ENCODE measurements at places on chromosomes 16 and 17.

- DNase-seq = peak; percentile 58
Observed at GRCh38 chr17:18259621-18260331, 686 bp upstream of the MIEF2 start.

DNA sequence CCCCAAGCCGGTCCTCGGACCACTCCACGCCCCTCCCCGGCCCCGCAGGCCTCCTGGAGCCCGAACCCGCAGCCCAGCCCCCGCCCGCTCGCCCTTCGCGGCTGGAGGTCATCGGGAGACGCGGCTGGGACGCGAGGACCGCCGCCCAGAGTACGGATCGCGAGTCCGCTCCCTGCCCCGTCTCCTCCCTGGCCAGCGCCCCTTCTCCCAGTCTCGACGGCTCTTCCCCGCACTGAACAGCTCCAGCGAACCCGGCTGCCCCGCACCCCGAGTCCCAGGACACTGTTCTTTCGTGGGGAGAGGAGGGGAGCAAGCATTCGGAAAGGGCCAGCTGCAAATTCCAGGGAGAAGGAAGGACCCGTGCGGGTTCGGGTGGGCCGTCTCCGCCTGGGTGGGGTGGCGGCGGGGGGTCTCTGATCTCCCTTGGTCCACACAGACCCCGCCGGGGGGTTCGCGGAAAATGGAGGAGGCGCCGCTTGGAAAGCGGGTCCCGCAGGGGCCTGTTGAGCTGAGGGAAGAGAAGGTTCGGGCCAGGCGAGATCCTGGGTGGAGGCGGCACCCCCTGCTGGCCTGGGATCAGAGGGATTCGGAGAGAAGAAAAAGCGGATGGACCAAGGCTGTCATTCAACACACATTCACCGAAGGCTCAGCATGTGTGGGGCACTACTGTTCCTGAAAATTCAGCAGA, 632 bp upstream of the RTN4RL1 start:
- peak; percentile 69 for DNase-seq

- no peak for DNase-seq
Observed at GRCh38 chr16:26950636-26951035, 116.1 kb upstream of the C16orf82 start.

GRCh38 chr17:19378416-19379360, at the start of gene MAPK7:
Gene MAPK7, plus strand, starts transcription at chr17:19378498. Its CDS starts 403 bp downstream, at chr17:19378901.
- DNase-seq = no peak

DNA sequence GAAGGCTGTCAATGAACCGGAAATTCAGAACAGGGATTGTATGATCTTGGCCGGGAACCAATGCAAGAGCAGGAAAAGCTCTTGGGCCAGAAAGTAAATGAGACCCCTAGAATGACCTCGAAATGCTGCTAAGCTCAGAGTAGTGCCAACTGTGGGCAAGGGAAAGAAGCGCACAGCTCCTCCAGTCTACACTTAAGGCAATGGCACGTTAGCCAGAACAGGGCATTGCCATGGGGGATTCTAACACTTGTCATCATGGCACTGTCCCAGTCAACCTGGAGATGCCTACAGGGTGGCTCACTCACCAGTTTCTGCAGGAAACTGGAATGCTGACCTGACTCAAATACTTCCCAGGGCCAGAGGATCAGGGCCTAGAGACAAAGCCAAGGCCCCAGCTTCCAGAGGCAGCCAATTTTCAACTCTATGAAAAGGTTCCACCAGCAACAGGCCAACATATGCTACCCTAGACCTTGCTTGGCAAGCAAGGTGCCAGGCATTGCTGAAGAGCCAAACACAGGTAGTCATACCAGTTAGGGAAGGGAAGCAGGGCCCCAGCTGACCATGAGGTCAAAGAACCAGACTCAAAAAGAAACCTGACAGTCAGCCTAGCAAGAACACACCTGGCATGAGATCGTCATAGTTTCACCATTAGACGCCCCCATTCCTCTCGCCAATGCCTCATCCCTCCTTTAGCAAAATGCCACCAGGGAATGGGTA, 34.9 kb downstream of the ARHGAP17 start:
- no peak for DNase-seq

GRCh38 chr17:29645515-29646051, 22.9 kb upstream of the CORO6 start:
- peak; percentile 59 for DNase-seq

DNA sequence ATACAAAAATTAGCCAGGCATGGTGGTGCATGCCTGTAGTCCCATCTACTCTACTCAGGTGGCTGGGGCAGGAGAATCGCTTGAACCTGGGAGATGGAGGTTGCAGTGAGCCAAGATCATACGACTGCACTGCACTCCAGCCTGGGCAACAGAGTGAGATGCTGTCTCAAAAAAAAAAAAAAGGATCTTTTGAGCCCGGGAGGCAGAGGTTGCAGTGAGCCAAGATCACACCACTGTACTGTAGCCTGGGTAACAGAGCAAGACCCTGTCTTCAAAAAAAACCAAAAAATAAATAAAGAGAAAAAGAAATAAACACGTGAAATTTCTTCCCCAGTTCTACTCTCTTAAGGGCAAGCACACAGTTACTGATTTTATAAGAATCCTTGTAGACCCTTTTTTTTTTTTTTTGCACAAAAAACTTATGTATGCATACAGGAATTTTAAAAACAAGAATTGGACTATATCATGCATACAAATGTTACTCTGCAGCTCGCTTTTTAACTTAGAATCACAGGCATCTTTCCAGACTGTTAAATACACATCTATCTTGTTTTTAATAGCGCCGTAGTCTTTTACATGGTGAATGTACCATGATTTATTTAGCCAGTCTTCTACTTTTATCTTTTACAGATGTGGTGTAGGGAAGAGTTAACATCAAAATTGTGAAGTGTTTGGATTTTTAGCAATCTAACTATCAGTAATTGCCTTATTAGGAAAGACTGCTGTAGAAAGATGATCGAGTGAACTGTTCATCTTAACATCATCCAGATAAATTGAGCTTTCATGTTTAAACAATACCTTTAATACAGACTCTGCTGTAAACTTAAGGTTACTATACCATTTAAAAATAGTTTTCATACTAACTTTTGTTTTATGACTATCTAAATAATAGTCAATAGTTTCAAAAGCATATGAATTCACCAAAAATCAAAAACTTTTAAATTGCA, 14.6 kb downstream of the CDH3 start:
- DNase-seq = no peak

- DNase-seq = peak; percentile 71
Observed at GRCh38 chr16:87806641-87807546, 41.1 kb upstream of the KLHDC4 start.

GRCh38 chr17:2695243-2695960, 16.2 kb downstream of the CLUH start:
- no peak for DNase-seq

DNA sequence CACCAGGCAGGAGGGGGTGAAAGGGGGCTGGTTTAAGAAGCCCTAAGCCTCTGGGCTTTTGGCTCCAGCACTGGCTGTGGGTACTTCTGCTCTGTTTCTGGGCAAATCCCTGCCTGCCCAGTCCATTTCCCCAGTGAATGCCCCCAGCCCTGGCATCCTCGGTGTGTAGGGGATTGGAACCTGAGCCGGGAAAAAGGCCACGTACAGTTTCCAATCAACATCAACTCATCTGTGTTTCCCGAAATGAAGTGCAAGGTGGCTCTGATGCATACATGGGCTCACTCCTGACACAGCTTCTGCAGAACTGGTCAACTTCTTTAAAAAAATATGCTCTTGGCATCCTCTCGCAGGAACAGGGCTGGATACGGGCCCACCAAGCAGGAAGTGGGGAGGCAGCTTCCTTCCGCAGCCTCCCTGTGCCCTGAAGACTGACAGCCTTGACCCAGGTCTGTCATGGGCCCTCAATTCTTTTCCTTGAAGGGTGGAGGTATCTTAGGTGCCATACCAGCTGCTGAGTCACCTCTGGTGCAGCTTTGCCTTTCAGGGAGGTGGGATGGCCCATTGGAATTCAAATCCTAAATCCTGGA, 73.3 kb downstream of the N4BP1 start:
- no peak for DNase-seq

- DNase-seq = no peak
Observed at GRCh38 chr17:82528484-82529265, 9.1 kb downstream of the FOXK2 start.

DNA sequence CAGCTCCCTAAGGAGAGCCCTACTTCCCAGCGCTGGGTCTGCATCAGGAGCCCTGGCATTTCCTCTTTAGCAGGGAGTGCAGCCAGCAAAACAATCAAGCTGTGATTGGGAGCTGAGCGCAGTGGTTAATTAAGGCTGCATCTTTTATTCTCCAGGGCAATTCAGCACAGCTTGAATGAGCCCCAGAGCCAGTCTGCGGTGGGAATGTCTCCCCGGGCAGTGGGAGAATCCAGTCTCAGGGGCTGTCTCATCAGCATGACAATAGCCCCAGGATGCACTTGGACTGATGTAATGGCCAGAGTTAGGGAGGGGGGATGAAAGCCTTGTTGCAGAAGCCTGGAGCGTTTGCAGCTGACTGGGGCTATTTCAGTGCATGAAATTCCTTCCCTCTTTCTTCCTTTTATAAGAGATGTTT, 292.6 kb upstream of the SOX9 start:
- no peak for DNase-seq

DNA sequence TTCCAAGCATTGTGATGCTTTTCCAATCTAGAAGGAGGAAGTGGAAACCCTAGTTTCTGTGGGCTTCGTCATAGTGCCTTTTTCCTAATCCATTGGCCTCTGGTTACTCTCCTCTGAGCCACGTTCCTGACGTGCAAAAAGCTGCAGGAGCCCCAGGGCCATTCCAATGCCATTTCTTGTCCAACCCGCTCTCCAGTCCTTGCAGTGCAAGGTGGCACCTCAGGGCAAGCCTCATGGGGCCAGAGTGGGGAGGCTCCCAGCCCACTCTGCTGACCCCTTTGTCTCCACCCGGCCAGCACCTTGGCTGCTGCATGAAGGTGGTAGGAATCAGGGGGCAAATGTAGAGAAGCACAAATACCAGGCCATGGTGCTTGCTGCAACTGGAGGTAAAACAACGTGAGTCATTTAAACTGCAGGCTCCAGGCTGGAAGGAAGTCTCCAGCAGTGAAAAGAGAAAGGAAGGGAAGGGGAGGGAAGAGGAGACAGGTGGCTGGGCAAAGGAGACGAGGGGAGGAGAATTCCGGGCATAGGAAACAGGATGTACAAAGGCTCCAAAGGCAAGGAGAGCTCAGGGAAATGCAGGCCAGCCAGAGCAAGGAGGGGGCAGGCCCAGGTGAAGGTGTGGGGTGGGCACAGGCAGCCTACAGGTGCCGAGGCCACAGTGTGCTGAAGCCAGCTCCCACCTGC, 168.2 kb upstream of the TNRC6C start:
- DNase-seq = no peak

- no peak for DNase-seq
Observed at GRCh38 chr17:80970762-80971703, 20.6 kb upstream of the CHMP6 start.

- no peak for DNase-seq
Observed at GRCh38 chr17:58402679-58403078, 14.7 kb downstream of the RNF43 start.

DNA sequence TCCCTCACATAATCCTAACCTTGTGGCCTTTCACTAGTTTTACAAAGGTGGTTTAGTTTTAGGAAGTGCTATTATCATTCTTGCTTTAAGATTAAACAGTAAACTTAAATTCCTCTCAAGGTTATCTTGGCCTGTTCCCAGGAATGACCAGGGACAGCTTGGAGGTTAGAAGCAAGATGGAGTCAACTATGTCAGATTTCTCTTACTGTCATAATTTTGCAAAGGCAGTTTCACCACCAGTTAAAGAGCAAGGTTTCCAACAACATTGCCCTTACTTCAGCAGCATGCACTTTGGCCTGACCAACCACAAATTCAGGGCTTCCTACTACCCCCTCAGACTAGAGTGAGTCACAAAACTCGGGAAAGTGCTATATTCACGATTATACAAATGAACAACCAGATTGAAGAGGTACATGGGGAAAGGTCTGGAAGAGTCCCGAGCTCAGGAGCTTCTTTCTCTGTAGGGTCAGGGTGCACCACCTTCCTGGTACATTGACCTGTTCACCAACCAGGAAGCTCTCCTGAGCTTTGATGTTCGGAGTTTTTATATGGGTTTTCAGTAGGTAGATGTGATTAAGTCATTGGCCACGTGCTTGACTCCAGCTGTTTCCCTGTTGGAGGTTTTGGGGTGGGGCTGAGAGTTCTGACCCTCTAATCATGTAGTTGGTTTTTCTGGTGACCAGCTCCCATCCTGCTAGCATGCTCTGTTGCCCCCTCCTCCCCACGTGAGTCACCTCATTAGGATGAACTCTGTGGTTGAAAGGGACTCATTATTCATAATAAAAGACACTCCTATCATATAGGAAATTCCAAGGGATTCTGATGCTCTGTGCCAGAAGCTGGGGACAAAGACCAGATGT, 19.4 kb downstream of the RHOT1 start:
- peak; percentile 95 for DNase-seq

DNA sequence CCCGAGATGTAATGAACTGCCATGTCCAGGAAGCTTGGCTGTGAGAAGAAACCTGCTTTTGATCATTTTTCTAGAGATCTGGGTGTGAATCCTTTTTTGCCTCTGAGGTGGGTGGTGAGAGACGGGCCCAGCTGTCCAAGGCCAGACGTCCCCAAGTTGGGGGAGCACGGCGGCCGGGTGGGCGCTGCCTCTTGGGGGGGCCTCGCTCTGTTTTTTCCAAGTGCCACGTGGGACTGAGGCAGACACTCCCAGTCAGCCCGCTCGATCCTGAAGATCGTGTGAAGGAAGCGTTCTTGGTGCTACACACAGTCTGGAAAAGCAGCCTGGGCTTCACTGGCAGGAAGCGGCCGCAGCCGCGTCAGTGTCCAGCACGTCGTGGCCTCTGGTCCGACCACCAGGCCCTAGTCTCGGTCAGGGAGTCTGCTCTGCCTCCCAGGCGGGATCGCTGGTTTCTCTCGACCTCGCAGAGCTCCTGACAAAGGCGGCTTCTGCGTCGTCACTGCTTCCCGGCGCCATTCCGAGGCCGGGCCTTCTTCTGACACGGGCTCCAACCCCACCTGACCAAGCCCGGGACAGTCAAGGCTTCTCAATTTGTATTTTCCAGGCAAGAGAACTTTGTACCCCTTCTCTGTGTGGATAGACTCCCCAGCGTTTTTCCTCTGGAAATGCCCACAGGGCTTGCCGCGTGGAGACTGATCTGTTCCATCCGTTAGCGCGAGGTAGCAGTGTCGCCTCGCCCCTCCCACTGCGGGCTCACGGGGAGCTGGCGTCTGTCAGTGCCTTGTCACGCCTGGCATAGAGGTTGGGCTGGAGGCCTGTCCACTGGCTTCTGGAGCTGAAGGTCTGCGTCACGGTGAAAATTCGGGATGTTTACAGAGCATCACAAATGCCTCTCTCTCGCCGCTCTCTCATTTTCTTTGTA, 12.4 kb downstream of the PRSS27 start:
- no peak for DNase-seq

- no peak for DNase-seq
Observed at GRCh38 chr17:27342059-27342458, 48.1 kb downstream of the WSB1 start.

GRCh38 chr16:52364500-52364899, 182.4 kb downstream of the TOX3 start:
- no peak for DNase-seq
